Activated effector memory CD4-positive, alpha-beta T cell treated with anti-CD3 and anti-CD28 coated beads, Interleukin-2, amount 50 U/mL, for 16 hours (primary cell): ENCODE measurements at places on chromosomes 12 and 14.

GRCh38 chr12:70258605-70259403, 15.6 kb downstream of the CNOT2 start:
- no peak for DNase-seq

- no peak for DNase-seq
These were observed 111.6 kb downstream of the RIN3 start for GRCh38 chr14:92625213-92625612.

DNA sequence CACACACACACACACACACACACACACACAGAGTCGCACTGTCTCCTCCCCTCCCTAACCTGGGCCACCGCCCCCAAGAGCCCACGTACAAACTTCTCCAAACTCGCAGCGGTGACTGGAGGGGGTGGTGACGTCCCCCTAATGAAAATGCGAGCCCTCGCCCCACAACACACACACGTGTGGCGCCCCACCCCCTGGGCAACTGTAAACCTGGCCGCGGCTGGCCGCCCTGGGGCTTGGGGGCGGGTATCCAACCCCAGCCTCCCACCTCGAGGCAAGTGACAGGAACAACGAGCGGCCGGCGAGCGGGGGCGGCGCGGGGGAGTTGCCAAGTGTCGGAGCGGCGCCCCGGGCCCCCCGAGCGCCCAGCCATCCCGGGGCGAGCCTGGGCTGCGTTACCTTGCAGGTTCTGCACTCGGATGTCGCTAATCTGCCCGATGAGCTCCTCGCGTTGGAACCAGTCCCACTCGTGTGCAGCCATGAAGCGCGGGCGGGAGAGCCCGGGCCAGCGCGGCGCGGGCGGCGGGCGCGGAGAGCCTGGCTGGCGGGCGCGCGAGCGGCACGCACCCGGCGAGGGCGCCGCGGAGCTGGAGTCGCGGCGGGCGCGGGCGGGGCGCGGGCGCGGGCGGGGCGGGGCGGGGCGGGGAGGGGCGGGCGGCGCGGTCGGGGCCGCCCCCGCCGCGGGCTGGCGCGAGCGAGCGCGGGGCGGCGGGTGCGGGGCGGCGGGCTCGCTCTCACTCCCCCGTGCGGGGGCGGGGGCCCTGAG, at the start of gene CLMN:
Gene CLMN, minus strand, starts transcription at position 597 of the 766 bp plus-strand sequence. Its CDS starts 116 bp downstream, at position 481.
- DNase-seq = peak; percentile 72

DNA sequence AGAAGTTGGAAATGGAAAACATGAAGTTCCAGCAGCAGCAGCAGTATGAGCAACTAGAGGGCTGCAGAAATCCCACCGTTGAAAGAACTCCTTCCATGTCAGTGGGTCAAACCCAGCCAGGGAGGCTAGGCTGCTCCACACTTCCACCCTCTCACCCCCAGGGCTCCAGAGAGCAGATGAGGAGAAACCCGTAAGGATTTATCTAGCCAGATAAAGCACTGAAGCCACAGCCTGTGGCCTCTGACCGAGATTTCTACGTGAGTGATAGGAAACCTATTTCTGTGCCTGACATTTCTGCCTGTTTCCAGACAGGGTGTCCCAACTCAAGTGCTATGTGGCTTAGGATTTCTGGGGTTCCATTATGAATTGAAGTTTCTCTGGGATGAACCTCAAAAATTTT, 100.0 kb upstream of the EEA1 start:
- no peak for DNase-seq
